ENCODE measurements at places on chromosomes 4 and X. TPM values are rescaled to one million over a fixed set of nuclear protein-coding genes. Genes with fewer than 3 reads are reported as not detected.

Gene NXF2
- not detected for total RNA-seq

Gene PABPC1L2B
- not detected for total RNA-seq

Gene TLR2
- total RNA-seq, result 0.28 TPM

Gene FAM193A
- 25.7 TPM for total RNA-seq

Gene LDOC1
- not detected for total RNA-seq

Gene PKD2
- total RNA-seq, result 21.7 TPM

Gene MAGEA11
- total RNA-seq, result not detected

DNA sequence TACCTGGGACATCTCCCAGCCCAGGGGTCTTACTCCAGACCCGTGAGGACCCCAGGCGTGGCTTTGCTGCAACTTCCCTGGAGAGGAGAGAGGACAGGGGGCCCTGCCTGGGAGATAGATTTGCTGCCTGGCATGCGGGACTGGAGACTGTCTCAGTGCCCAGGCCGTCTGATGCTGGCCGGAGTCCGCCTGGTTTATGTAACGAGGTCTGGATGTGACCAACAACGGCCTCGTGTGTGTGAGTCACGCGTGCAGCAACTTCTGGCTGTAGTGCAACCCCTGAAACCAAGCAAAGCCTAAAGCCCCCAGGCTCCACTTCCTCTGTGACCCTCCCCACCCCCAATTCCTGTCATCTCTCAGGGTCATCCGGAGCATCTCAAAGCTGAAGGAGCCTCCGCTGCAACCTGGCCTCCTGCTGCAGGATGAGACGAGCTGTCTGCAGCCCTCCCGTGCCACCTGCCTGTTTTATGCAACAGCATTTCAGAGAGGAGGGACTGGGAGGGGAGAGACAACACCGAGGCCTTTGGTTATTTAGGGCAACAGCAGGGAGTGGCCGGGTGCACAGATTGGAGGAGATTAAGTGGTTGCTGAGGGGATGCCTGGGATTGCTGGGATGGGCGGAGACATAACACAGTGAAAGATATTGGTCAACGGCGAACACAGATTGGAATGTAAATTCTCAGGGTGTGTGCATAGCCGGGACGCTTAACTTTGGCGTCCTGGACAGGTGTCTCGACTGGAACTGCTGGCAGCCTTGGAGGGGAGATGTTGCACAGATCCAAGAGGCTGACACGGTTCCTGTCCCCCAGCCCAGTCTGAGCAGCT is 16.0 kb downstream of the XG start:
- no peak for DNase-seq
- H3K27ac ChIP-seq, result no peak overlapping the region
- H3K4me1 ChIP-seq, result no peaks in the 10 kb centered on the region
- no peaks in the 10 kb centered on the region for H3K27me3 ChIP-seq

DNA sequence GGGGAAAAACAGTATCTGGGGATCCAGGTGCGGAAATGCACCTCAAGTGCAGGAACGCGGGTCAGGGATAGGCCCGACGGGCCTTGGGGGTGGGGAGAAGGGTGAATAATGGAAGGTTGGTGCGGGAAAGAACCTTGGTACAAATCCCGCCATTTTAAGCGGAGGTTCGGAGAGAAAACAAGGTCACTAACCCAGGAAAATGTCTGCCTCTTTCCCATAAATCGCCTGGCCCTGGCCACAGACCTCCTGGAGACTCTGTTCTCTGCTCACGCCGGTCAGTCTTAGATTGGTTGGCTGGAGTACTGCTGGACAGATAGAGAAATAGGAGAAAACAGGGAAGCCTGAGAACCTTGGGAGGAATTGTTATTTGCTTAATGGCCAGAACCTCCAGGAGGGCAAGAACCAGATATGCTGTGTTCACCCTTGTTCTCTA is 897 bp upstream of the FBXL5 start:
- H3K27ac ChIP-seq, result peak overlapping the region; percentile 90
- H3K4me3 ChIP-seq, result peak overlapping the region; percentile 72
- H3K4me1 ChIP-seq, result peaks cover 14% of the 10 kb centered on the region
- H3K27me3 ChIP-seq, result no peaks in the 10 kb centered on the region
- no peaks in the 10 kb centered on the region for H3K36me3 ChIP-seq

DNA sequence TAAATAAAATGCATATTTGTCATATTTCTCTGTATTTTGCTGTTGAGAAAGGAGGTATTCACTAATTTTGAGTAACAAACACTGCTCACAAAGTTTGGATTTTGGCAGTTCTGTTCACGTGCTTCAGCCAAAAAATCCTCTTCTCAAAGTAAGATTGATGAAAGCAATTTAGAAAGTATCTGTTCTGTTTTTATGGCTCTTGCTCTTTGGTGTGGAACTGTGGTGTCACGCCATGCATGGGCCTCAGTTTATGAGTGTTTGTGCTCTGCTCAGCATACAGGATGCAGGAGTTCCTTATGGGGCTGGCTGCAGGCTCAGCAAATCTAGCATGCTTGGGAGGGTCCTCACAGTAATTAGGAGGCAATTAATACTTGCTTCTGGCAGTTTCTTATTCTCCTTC is 3.3 kb downstream of the HTT start:
- H3K36me3 ChIP-seq, result no peaks in the 10 kb centered on the region
- H3K4me3 ChIP-seq, result no peak overlapping the region
- no peak overlapping the region for H3K27ac ChIP-seq
- peaks cover 11% of the 10 kb centered on the region for H3K4me1 ChIP-seq
- no peaks in the 10 kb centered on the region for H3K27me3 ChIP-seq
- no peak for DNase-seq

DNA sequence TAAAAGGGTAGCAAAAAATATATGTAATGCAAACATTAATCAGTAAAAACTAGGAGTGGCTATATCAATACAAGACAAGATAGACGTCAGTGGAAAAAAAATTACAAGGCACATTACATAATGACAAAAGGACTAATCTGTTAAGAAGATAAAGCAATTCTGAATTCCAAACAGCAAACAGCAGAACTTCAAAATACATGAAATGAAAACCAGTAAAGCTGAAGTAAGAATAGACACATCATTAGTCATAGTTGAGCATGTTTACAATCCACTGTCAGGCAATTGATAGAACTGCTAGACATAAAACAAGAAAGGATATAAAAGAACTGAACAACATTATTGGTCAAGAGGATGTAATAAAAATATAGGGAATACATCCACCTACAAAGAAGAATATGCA is 12.2 kb downstream of the SULT1B1 start:
- no peaks in the 10 kb centered on the region for H3K36me3 ChIP-seq
- no peak overlapping the region for H3K4me3 ChIP-seq
- H3K4me1 ChIP-seq, result no peaks in the 10 kb centered on the region
- no peaks in the 10 kb centered on the region for H3K27me3 ChIP-seq
- DNase-seq, result no peak
- no peak overlapping the region for H3K27ac ChIP-seq

GRCh38 chr4:14262221-14262620 is 634.7 kb upstream of the BOD1L1 start:
- no peak overlapping the region for H3K27ac ChIP-seq
- H3K4me1 ChIP-seq, result no peaks in the 10 kb centered on the region
- no peaks in the 10 kb centered on the region for H3K36me3 ChIP-seq
- no peak overlapping the region for H3K4me3 ChIP-seq
- DNase-seq, result no peak

DNA sequence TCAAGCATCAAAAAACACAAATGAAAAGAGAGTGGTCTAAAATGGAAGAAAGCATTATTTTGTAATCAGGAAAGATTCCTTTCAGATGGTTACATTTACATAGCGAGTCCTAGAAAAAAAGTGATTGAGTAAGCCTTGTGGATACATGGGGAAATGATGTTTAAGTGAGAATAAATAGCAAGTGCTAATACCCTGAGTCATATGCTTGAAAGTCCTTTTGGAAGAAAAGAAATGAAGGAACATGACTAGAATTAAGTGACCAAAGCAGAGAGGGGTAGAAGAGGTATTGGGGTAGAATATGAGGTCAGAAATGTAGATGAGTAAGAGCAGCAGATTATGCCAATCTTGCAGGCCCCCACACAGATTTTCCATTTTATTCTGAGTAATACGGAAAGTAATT is 814.8 kb upstream of the GRID2 start:
- DNase-seq, result no peak
- no peaks in the 10 kb centered on the region for H3K4me1 ChIP-seq
- no peak overlapping the region for H3K27ac ChIP-seq
- H3K27me3 ChIP-seq, result no peaks in the 10 kb centered on the region

GRCh38 chr4:152454398-152455011 is 81.4 kb downstream of the FBXW7 start:
- no peak overlapping the region for H3K4me3 ChIP-seq
- no peaks in the 10 kb centered on the region for H3K4me1 ChIP-seq
- no peaks in the 10 kb centered on the region for H3K36me3 ChIP-seq
- no peak for DNase-seq
- no peaks in the 10 kb centered on the region for H3K27me3 ChIP-seq

- H3K27ac ChIP-seq, result no peak overlapping the region
- H3K4me1 ChIP-seq, result no peaks in the 10 kb centered on the region
- no peaks in the 10 kb centered on the region for H3K36me3 ChIP-seq
- no peak overlapping the region for H3K4me3 ChIP-seq
These were observed 318.9 kb upstream of the PPP1R2C start for GRCh38 chrX:43096830-43097229.

DNA sequence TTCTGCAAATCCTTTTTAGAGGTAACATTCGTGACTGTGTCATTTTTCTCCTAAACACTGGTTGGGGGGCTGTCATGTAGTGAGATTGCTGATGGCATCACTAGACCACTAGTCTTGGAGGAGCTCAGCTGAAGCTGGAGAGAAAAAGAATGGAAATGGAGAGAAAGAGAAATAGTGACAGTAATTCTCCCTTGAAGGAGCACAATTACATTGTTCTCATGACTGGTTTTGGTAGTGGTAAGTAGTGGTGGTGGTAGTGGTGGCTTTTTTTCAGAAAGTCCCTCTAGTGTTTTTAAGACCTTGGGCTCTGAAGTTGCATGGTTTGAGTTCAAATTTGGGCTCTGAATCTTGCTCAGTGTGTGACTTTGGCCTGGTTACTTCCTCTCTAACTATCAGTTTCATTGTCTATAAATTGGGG is 99.8 kb downstream of the LARP7 start:
- DNase-seq, result no peak
- no peaks in the 10 kb centered on the region for H3K36me3 ChIP-seq
- no peaks in the 10 kb centered on the region for H3K27me3 ChIP-seq
- no peak overlapping the region for H3K4me3 ChIP-seq
- H3K27ac ChIP-seq, result no peak overlapping the region

- no peak overlapping the region for H3K27ac ChIP-seq
- no peak overlapping the region for H3K4me3 ChIP-seq
- H3K36me3 ChIP-seq, result no peaks in the 10 kb centered on the region
- no peak for DNase-seq
- no peaks in the 10 kb centered on the region for H3K4me1 ChIP-seq
- H3K27me3 ChIP-seq, result 0 out of 2 replicates have a peak, but pooled peaks cover 2% of the 10 kb centered on the region
These were observed 211.1 kb downstream of the RELL1 start for GRCh38 chr4:37475087-37475486.

DNA sequence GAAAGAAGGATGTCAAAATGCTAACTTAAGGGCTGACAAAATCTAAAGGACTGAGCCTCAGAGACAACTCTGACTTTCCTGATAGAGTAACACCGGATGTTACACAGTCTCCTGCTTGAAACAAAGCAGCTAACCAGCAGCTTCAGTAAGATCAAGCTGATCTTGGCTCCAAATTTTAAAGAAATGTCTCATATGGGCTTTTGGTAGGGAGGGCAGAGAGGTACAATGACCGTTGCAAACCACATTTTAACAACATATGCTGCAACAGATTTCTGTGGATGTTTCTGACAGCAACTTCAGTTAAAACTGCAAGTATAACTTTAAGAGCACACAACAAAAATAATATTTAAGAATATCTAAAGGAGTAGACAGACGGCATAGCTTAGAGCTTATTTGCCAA is 9.1 kb downstream of the RPGR start:
- no peak overlapping the region for H3K4me3 ChIP-seq
- H3K27me3 ChIP-seq, result no peaks in the 10 kb centered on the region
- H3K4me1 ChIP-seq, result no peaks in the 10 kb centered on the region
- no peaks in the 10 kb centered on the region for H3K36me3 ChIP-seq
- DNase-seq, result no peak
- H3K27ac ChIP-seq, result no peak overlapping the region

- H3K36me3 ChIP-seq, result no peaks in the 10 kb centered on the region
- no peaks in the 10 kb centered on the region for H3K27me3 ChIP-seq
- no peaks in the 10 kb centered on the region for H3K4me1 ChIP-seq
- DNase-seq, result no peak
- no peak overlapping the region for H3K27ac ChIP-seq
These were observed 60.2 kb downstream of the KCNIP4 start for GRCh38 chr4:21888195-21888976.

GRCh38 chr4:87046121-87046551 is 111.3 kb downstream of the AFF1 start:
- H3K27ac ChIP-seq, result no peak overlapping the region
- H3K36me3 ChIP-seq, result no peaks in the 10 kb centered on the region
- no peaks in the 10 kb centered on the region for H3K4me1 ChIP-seq
- H3K27me3 ChIP-seq, result no peaks in the 10 kb centered on the region

DNA sequence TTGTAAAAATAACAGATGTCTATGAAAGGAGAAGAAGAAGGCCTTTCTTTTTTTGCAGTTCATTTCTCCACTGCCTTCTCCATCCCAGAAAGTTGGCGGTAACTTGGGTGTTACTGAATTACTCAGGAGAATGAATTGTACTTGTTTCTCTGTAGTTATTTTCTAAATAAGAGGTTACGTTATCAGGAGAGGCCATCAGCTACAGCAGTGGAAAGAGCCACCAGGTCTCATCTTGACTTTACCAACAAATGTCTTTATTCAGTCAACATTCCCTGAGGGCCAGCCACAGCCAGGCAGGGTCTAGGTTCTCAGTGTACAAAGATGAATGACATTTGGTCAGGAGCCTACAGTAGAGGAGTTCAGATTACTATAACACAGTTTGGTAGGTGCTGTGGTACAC is 8.1 kb downstream of the HADH start:
- no peaks in the 10 kb centered on the region for H3K27me3 ChIP-seq
- H3K36me3 ChIP-seq, result no peaks in the 10 kb centered on the region
- H3K27ac ChIP-seq, result no peak overlapping the region
- DNase-seq, result no peak
- no peaks in the 10 kb centered on the region for H3K4me1 ChIP-seq

DNA sequence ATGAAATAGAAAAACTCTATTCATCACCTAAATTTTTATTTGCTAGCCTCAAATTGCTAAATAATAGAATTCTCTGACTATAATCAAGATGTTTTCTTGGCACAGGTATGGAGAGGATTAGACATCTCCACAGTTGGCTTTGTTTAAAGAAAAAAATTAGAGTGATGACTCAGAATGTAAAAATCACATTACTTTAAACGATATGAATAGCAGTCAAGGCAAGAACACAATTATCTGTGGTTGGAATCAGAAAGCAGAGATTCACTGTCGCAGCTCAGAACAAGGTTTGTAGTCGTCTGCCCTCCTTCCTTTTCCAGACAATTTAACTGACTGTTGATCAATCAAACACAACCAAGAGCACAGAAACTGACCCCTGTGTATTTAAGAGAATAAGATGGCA is 32.2 kb upstream of the CCKAR start:
- no peaks in the 10 kb centered on the region for H3K4me1 ChIP-seq
- no peaks in the 10 kb centered on the region for H3K36me3 ChIP-seq
- H3K27me3 ChIP-seq, result no peaks in the 10 kb centered on the region
- no peak overlapping the region for H3K4me3 ChIP-seq

- H3K27me3 ChIP-seq, result no peaks in the 10 kb centered on the region
- H3K36me3 ChIP-seq, result no peaks in the 10 kb centered on the region
- H3K4me3 ChIP-seq, result no peak overlapping the region
- H3K4me1 ChIP-seq, result no peaks in the 10 kb centered on the region
- no peak for DNase-seq
These were observed 148.7 kb downstream of the FSTL5 start for GRCh38 chr4:162015090-162015489.

GRCh38 chr4:158724637-158725036 is 1.4 kb upstream of the PPID start:
- H3K4me1 ChIP-seq, result no peaks in the 10 kb centered on the region
- no peaks in the 10 kb centered on the region for H3K27me3 ChIP-seq
- no peak overlapping the region for H3K4me3 ChIP-seq
- DNase-seq, result no peak

GRCh38 chr4:127856813-127857447 is 23.8 kb upstream of the PLK4 start:
- H3K36me3 ChIP-seq, result no peaks in the 10 kb centered on the region
- H3K4me1 ChIP-seq, result peaks cover 7% of the 10 kb centered on the region
- no peak for DNase-seq
- H3K27ac ChIP-seq, result peak overlapping the region; percentile 68

Measured in Panc1 (cell line).